ENCODE measurements at places on chromosomes 7 and 10. TPM values are rescaled to one million over a fixed set of nuclear protein-coding genes. Genes with fewer than 3 reads are reported as not detected.
A peak's percentile ranks its signal among the peaks of the same experiment; 100 is the strongest.

The HECW1 gene
- total RNA-seq = 0.11 TPM

The MIOS gene
- 29.5 TPM for total RNA-seq

The LDB3 gene
- total RNA-seq = 1.4 TPM

GRCh38 chr7:99129536-99129935, 14.4 kb downstream of the SMURF1 start:
- H3K36me3 ChIP-seq = no peaks in the 10 kb centered on the region
- no peaks in the 10 kb centered on the region for H3K4me1 ChIP-seq
- no peak overlapping the region for H3K27ac ChIP-seq
- no peak for DNase-seq
- no peak overlapping the region for H3K4me3 ChIP-seq

- H3K27me3 ChIP-seq = no peaks in the 10 kb centered on the region
- DNase-seq = no peak
- no peaks in the 10 kb centered on the region for H3K4me1 ChIP-seq
- H3K36me3 ChIP-seq = no peaks in the 10 kb centered on the region
- no peak overlapping the region for H3K27ac ChIP-seq
- no peak overlapping the region for H3K4me3 ChIP-seq
These were observed 24.9 kb downstream of the SAMD9 start for GRCh38 chr7:93092757-93093370.

DNA sequence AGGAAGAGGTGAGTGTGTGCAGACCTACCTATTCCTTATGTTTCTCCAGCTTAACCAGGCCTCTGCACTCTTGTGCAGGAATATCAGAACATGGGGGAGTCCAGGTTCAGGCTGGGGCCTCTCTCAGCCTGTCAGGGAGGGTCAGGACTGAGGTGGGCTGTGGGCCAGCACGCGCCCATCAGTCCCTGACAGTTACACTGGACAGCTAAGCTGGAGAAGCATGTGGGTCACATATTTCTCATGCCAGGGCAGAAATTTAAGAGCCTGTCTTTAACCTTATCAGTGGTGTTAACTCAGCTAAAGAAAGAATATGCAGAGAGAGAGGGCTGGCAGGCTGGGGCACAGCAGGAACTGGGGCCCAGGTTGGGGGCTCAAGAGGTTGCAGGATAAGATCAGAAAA, 8.7 kb upstream of the POLD2 start:
- no peak overlapping the region for H3K4me3 ChIP-seq
- peaks cover 6% of the 10 kb centered on the region for H3K4me1 ChIP-seq
- H3K36me3 ChIP-seq = no peaks in the 10 kb centered on the region
- no peak for DNase-seq

DNA sequence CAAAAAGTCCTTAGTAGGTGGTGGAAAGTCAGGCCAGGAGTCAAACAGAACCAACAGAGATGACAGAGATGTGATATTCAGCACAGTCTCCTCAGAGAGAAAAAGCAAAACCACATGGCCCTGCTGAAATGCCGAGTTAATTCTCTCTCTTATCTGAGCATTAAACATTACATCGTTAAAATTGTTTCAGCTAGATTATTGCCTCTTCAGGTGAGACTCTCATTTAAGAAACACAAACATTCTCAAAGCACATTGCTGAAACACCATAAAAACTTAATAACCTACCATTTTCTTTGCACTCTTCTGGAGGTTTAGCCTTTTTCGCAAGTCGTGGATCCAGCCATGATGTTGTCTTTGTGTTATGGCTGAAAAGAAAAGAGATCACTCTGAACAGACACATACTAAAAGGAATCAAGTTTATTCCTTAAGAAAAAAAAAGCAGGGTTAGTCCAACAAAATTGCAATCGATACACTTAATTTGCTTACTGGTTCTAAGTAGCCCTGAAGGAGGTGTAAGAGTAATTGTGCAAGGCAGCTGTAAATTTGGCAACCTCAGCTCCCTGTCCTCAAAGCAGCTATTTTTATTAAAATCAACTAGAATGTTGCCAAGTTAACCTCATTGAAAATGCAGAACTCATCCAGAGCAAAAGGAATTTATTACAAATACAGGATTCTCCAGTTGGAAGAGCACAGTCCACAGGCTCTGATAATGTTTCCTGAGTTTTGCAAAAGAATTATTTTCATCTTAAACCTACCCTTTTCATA, 691.1 kb downstream of the PHTF2 start:
- peak; percentile 38 for DNase-seq
- no peaks in the 10 kb centered on the region for H3K27me3 ChIP-seq
- H3K27ac ChIP-seq = no peak overlapping the region
- H3K4me3 ChIP-seq = no peak overlapping the region
- H3K4me1 ChIP-seq = no peaks in the 10 kb centered on the region

GRCh38 chr10:118986815-118987790, 42.4 kb upstream of the NANOS1 start:
- H3K4me1 ChIP-seq = no peaks in the 10 kb centered on the region
- H3K36me3 ChIP-seq = no peaks in the 10 kb centered on the region
- H3K4me3 ChIP-seq = no peak overlapping the region
- no peaks in the 10 kb centered on the region for H3K27me3 ChIP-seq
- H3K27ac ChIP-seq = no peak overlapping the region
- DNase-seq = no peak

GRCh38 chr7:29599026-29599425, 35.4 kb downstream of the PRR15 start:
- H3K4me1 ChIP-seq = no peaks in the 10 kb centered on the region
- no peak overlapping the region for H3K4me3 ChIP-seq
- H3K36me3 ChIP-seq = no peaks in the 10 kb centered on the region
- no peak overlapping the region for H3K27ac ChIP-seq
- DNase-seq = no peak
- H3K27me3 ChIP-seq = no peaks in the 10 kb centered on the region

GRCh38 chr10:3978761-3979160, 193.8 kb upstream of the KLF6 start:
- no peaks in the 10 kb centered on the region for H3K36me3 ChIP-seq
- no peaks in the 10 kb centered on the region for H3K4me1 ChIP-seq
- DNase-seq = no peak
- H3K27ac ChIP-seq = no peak overlapping the region
- H3K4me3 ChIP-seq = no peak overlapping the region
- no peaks in the 10 kb centered on the region for H3K27me3 ChIP-seq

DNA sequence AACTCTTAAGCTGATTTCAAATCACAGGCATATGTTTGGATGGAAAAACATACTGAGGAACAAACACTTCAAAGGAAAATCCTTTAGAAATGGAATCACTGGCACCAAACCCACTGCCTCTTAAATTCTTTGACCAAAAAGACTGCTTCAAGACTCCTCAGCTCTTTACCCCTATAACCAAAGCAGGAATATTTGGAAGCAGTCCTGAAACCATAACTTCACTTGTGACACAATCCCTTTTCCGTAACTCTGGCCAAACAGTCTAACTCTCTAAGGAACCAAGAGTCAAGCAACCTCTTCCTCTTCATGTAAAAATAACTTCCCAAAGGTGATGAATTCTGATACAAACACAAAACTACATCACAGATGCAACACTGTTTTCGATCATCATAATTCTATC, 104.3 kb downstream of the MTERF1 start:
- no peaks in the 10 kb centered on the region for H3K4me1 ChIP-seq
- H3K27ac ChIP-seq = no peak overlapping the region
- no peaks in the 10 kb centered on the region for H3K27me3 ChIP-seq
- no peak overlapping the region for H3K4me3 ChIP-seq
- H3K36me3 ChIP-seq = no peaks in the 10 kb centered on the region

- H3K4me3 ChIP-seq = no peak overlapping the region
- H3K27me3 ChIP-seq = no peaks in the 10 kb centered on the region
- H3K27ac ChIP-seq = no peak overlapping the region
- DNase-seq = no peak
These were observed 61.0 kb downstream of the PAPSS2 start for GRCh38 chr10:87720665-87721064.

DNA sequence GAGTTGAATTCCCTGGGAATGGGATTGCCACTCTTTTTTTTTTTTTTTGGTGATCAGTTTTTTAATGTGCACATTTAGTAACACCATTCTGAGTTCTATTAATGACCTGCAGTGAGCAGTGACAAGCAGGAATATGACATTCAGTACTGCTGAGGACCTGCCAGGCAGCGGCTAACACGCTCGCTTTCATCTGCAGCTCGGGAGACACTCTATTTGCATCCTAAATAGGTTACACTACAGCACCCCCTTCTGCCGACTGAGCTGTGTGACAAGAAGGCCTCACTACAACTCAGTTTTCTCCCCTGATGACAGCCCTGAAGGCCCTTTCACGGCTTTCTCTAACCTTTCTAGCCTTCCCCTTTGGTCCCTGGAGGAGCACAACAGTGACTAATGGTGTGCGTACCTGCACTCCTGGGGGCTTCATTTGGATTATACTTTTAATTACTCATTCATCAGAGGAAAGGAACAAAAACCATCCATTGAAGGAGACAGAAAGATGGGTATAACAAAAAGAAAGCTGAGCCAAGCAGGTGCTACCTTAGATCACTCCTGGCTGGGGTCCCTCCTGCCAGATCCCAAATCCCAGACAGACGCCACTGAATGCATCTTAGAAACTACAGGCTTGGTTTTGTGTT, 872.4 kb downstream of the LRMDA start:
- DNase-seq = peak; percentile 88
- H3K27ac ChIP-seq = no peak overlapping the region
- no peaks in the 10 kb centered on the region for H3K36me3 ChIP-seq
- no peak overlapping the region for H3K4me3 ChIP-seq
